NCI-H1930 (cell line): ENCODE measurements at places on chromosomes 4 and X.

- DNase-seq: no peak
Measured at GRCh38 chr4:152009983-152010709, 249.3 kb upstream of the GATB start.

DNA sequence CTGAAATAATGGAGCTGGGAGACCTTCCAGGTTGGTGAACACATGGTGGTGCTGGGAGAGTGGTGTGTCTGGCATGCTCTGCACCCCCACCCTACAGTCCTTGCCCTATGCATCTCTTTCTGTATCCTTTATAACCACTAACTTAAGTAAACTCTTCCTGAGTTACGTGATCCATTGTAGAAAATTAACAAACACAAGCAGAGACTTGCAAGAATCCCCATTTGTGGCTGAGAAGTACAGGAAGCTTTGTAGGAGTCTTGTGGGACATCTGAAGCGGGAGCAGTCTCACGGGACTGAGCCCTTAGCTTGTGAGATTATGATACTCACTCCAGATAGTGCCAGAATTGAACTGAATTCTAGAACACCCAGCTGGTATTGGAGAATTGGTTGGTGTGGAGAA, 14.3 kb upstream of the FAM13A start:
- no peak for DNase-seq

GRCh38 chrX:112761242-112762207, 79.1 kb downstream of the AMOT start:
- DNase-seq: no peak

DNA sequence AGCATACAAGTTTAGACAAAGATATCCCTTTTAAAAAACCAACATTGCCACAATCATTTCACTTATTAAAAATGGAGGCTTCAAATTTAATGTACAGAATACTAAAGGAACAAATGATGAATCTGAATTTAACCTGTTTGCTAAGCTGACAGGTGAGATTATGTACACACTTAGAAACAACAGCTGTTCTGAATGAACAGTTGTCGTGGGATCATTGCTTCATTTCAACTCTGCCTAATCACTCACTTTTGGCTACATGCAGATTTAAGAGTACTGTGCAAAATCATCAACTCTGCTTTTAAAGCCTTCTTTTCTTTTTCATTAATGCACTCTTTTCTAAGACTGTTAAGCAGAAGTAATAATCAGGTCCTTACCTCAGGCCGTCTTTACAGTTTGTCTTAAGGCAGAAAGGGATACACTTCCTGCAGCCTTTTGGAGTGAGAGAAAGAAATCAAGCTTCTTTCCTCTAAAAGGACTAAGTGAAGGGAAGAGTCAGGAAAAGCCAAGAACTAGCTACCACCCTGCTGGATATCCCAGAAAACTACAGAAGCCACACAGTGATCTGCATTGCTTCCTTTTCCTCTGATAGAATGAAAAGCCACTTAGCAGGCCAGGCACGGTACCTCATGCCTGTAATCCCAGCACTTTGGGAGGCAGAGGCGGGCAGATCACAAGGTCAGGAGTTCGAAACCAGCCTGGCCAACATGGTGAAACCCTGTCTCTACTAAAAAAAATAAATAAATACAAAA, 54.7 kb upstream of the NPNT start:
- DNase-seq: no peak

DNA sequence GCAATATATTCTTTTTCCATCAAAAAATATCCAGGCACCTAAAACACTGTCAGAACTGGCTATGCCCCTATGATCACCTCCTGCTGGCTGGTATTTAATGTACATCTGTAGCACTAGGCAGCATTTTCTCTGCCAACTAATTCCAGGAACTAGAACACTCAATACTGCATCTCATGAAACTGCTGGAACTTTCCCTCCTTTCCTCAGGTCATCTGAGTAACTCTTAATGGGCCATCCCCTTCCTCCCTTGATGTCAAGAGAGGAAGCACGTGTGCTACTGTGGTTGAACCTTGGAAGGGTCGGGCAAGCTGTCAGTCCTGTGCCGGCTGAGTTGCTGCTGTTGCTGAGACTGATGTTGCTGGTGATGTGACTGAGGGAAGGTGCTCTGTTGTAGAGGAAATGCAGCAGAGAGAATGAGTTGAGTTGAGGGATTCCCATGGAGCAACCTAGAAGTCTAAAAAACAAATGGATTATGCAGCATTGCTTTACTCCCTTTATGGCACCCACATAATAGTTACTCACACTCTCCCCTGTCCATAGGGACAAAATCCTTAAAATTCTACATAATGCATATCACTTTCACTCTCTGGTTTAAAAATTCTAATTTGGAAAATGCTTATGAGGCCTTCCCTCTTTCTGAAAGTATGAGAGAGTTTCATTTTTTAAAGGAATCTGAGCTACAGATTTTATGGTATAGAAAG, 39.5 kb downstream of the TMEM165 start:
- no peak for DNase-seq

DNA sequence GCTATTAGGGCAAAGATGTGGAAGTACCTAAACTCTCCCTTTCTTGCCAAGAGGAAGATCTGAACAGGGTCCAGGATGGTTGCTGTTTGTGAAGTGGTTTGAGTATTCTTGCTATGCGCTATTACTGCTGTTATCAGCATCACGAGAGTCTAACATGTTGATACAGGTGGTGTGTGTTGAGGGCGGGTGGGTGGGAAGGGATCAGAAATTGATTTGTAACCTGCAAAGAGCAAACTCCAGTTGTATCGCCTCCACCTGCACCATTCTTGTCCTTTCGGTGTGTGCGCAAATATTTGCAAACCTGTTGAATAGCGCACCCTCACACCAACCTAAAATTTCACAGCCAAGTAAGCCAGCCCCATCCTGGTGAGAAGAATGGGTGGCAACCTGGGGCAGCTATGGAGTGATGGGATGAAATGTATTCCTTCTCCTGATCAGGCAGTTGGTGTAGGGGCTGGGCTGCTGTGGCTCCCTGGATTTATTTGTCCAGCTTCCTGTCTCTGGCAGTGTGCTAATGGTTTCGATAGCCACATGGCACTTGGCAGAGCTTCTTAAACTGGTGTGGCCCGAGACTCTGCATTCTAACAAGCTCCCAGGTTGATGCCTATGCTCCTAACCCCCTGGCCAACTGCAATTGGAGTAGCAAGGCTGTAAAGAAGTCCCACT, 102.6 kb upstream of the SCML1 start:
- no peak for DNase-seq

DNA sequence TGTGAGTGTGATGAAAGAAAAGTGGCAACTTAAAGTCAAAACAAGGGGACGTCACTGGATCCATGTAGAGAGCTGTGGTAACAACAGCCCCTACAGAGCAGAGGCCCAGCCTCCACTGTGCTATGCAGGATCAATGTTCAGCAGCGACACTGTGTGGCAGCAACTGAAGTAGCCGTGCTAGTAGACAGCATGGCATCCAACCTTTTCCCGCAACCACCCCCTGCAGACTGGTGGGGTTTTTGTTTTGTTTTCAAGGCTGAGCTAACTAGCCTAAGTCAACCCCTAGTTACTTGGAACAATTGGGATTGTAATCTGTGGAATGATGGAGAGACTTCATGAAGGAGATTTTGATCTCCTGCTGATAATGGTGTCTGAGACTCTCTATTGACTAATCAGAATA, 44.4 kb upstream of the PPARGC1A start:
- no peak for DNase-seq

GRCh38 chr4:136841526-136841925, 690.8 kb downstream of the PCDH18 start:
- no peak for DNase-seq

GRCh38 chr4:108166038-108166437, 2.7 kb downstream of the LEF1 start:
- no peak for DNase-seq

DNA sequence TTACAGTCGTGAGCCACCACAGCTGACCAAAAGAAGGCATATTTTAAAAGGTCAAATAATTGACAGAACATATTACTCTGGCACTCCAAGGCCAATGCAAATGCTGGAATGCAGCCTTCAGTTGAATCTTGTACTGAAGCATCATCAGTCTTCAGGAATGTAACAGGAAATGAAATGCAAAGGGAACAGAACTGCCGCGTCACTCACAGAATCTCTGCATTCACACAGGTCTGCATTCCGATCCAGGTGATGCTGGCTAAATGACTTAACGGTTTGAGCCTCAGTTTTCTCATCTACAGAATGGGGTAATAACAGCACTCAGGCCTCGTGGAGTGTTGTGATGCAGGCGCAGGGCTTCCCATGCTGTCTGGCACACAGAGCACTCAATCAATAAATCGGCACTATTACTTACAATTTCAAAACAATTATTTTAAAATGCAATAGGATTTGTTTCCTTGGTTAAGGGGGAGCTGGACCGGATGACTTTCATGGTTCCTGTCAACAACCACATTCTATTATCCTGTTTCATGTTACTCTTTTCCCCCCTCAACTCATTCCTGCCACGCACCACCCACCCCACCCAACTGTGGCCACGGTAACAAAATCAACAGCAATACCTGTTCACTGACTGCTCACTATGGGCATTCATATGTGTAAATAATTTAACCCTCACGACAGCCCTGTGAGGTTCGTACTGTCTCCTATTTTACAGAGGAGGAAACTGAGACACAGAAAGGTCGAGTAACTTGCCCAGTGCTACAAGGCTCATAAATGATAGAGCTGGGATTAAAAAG, 32.4 kb downstream of the IGFBP7 start:
- no peak for DNase-seq

GRCh38 chr4:102734116-102734515, 26.7 kb downstream of the MANBA start:
- no peak for DNase-seq

DNA sequence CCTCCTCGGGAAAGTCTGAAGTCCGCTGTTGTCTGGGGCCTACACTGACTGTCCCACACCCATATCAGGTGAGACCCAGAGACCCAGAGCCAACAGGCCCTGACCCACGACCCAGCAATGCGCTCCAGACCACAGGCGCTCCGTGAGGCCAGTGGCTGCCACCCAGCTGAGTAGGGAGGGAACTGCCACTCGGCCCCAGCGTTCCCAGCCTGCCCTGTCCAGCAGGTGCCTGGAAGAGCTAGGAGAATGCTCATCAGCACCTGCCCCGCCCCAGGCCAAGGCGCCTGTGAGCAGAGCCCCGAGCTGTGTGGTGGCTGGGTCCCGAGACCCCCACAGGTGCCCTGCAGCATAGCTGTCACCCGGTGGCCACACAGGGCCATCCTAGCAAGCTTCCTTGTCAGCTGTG, 2.7 kb downstream of the SPON2 start:
- DNase-seq: no peak

GRCh38 chrX:55715847-55716246, 1.7 kb upstream of the RRAGB start:
- no peak for DNase-seq

GRCh38 chr4:93831716-93832496, 3.4 kb downstream of the ATOH1 start:
- no peak for DNase-seq

GRCh38 chr4:111136967-111137366, 514.1 kb upstream of the PITX2 start:
- DNase-seq: no peak

GRCh38 chr4:125765941-125766340, 451.2 kb downstream of the FAT4 start:
- DNase-seq: no peak

DNA sequence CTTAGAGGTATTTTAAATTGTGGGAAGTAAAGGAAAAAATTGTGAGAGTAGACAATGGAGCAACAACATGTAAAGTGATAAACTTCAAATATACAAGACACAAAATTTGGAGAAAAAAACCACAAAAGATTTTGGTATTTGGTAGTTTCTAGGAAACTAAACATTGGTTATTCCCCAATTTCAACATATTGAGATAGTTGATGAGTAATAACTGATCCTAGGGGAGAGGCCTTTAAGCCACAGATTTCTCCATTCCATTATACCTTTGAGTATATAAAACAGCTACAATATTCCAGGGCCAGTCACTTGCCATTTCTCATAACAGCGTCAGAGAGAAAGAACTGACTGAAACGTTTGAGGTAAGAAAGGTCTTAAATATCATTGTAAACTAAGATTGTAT, at the start of gene FDCSP:
TSS of gene FDCSP (plus strand) at position 301 of the 400 bp plus-strand sequence. CDS start 5,071 bp downstream, outside the sequence.
- no peak for DNase-seq

- DNase-seq: no peak
Measured at GRCh38 chrX:104270212-104270611, 15.5 kb upstream of the ESX1 start.

- no peak for DNase-seq
Measured at GRCh38 chr4:93346840-93347239, 481.7 kb upstream of the ATOH1 start.

- peak; percentile 10 for DNase-seq
Measured at GRCh38 chrX:24259544-24260240, 54.2 kb downstream of the SUPT20HL2 start.

DNA sequence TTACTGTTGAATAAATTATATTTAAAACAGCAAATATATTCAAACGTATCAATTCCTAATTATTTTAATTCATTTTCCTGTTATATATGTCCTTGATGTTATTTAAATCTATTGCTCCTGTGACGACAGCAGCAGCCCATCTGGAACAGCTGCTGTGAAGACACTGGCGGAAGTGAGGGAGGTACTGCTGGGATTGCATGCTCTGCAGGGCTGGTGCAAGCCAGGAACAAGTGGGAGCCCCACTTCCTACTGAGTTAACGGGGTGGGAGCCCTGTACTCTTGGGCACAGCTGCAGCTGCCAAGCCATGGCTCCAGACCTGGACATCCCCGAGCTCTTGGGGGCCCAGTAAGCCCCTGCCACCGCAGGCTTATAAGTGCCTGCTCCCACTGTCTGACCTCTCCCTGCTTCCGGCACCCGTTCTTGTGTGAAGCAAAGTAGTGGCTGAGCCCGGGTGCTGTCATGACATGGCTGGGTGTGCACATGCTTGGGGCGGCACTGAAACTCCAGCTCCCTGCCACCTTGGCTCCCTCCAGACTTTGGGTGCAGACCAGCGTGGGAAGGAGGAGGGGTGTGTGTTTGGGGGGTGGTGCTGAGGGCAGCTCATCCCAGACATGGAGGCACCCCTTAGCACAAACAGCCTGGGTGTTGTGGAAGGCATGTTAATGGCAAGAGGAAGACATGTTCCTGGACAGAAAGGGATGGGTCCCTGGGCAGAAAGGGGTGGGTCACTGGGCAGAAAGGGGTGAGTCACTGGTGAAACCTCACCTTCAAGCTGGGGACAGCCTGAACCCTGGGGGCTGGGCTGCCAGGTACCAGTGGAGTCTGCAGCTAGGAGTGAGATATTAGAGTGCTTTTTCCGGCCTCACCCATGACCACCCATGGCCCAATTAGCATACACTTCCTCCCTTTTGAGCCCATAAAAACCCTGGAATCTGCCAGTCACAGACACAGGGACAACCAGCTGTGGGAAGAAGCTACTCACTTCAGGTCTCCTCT, 1981.3 kb upstream of the IGFBP7 start:
- DNase-seq: no peak

DNA sequence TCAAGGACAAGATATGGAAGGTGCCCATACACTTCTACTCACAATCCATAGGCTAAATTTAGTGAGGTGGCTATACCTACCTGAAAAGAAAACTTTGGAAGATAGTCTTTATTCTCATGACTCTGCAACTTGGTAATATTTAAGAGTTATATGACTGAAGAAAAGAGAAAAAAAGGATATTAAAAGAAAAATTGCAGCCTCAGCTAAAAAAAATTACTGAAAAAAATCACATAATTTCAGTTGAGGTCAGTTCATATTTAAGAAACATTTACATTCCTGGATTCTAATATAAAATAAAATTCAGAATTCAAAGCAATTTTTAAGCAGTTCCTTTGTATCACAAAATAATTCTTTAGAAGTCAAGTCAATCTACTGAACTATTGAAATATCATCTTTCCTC, 166.5 kb downstream of the GABRG1 start:
- no peak for DNase-seq
